ENCODE measurements at places on chromosomes 1 and 21.
A peak's percentile ranks its signal among the peaks of the same experiment; 100 is the strongest.

- DNase-seq, result no peak
These were observed 8.7 kb upstream of the KCNK1 start for GRCh38 chr1:233605205-233605604.

DNA sequence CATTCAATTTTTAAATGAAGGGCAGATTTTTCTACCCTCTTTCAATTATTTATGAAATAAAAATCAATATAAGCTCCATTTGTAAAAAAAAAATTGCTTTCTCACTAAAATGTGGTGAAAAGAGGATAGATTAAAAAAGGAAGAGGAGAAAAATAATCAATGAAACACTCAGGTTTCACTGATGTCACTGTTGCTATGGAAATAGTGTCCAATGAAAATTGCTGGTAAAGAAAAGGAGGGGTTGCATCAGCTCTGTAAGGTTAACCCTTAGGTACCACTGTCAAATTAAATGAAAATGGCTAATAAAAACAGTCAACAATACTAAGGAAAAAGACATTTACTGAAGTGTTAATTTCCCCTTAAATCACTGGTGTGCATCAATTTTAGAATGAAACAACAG is 91.6 kb upstream of the TTC39A start:
- peak; percentile 9 for DNase-seq

DNA sequence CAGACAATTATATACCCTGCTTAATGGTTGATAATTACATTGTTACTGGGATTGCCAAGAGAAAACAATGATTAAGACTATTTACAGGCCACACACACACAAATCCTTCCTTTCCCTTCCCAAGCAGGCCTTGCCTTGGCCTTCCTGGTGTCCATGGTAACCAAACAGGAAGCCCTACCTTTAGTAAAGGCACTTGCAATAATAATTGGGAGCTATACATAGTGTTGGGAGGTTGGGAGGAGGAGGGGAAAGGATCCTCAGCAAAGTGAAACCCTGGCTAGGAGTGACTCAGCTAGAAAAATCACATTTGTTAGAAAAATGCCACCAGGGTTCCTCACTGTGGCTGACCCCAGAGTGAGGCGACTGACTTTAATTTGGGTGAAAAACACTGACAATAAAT is 122.3 kb upstream of the ADAR start:
- DNase-seq, result no peak

GRCh38 chr1:83791821-83792437 is 207.0 kb downstream of the TTLL7 start:
- DNase-seq, result no peak

DNA sequence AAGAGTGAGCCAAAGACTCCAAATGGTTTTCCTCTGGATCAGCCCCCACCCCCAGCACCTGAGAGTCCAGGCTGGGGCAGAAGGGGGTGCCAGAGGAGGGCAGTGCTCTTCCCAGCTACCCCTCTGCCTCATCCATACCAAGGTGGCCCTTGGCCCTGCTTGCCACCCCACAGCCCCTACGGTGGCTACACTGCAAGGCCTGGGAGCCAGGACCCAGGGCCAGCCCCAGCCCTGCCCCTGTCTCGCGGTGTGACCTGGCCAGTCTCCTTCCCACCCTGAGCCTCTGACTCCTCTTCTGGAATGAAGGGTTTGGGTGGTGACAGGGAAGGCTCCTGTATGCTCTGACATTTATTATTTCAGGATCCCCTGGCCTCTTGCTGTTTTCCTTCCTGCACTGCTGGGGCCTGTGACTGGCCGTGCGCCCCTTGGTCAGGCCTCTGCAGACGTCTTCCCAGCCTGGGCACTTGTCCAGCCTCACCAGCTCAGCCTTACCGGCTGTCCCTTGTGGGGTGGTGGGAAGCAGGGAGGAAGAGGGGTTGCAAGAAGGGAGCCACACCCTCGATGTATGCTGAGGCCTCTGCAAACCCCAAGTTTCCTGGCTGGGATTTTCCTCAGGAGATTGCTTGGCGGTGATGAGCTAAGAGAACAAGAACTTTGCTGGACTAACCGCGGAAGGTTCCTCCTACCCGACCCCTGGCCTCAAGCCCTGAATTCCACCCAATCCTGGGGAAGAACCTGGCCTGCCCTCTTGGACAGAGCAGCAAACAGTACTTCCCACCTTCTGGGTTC is 13.5 kb downstream of the ASAP3 start:
- DNase-seq, result no peak

GRCh38 chr1:160208557-160209320 is 3.6 kb downstream of the PEA15 start:
- DNase-seq, result no peak

DNA sequence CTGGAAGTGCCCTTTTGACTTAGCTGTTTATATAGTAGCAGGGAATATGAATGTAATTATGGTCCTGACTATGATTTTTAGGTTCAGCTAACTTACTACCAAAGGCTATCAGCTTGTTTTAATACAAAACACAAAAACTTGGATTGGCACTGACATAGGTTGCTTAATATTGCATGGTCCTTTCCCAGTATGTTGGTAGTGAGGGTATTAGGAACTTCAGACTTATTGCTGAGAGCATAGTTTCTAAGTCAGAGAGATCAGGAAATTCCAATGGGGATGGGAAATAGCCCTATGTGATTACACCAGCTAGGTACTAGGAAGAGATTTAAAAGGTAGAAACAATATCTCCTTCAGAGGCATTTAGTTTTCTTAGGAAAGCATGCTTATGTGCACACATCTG is 7.7 kb downstream of the ARID1A start:
- no peak for DNase-seq

- peak; percentile 98 for DNase-seq
These were observed at the start of gene APOBEC4 for GRCh38 chr1:183652547-183653461. APOBEC4 (minus strand) TSS chr1:183653316; CDS start chr1:183648781, 4,535 bp downstream.

GRCh38 chr1:229839800-229840199 is 213.8 kb downstream of the URB2 start:
- no peak for DNase-seq

DNA sequence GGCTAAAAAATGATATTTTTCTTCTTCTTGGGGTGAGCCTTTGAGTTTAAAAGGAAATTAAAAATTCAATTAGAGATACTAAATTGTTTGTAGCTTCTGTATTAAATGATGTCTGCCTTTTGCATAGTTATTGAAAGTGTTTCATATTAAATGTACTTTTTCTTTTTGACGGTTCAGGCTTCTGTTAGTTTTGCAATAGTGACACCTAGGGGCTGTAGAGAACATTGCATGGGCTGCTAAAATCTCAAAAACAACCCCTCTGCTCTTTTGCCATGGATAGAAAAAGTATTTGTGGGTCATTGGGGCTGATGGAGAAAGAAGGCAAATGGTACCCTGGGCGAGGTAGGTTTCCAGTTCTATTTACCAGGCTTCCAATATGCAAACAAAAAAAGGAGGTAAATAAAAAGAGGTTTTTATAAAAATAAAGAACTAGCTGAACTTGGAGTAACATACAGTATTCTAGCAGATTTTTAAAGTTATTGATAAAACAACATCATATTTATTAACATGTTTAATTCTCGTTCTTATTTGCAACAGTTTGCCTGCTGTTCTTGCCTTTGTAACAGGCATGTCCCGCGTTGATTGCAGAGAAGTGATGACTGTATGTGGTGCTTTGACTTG is 115.4 kb upstream of the HOOK1 start:
- DNase-seq, result no peak

- DNase-seq, result no peak
These were observed 12.6 kb upstream of the RSPO1 start for GRCh38 chr1:37647281-37647680.

GRCh38 chr1:159282118-159282517 is 20.0 kb upstream of the FCER1A start:
- DNase-seq, result no peak

- no peak for DNase-seq
These were observed 199.3 kb upstream of the TMEM51 start for GRCh38 chr1:14954210-14954609.

DNA sequence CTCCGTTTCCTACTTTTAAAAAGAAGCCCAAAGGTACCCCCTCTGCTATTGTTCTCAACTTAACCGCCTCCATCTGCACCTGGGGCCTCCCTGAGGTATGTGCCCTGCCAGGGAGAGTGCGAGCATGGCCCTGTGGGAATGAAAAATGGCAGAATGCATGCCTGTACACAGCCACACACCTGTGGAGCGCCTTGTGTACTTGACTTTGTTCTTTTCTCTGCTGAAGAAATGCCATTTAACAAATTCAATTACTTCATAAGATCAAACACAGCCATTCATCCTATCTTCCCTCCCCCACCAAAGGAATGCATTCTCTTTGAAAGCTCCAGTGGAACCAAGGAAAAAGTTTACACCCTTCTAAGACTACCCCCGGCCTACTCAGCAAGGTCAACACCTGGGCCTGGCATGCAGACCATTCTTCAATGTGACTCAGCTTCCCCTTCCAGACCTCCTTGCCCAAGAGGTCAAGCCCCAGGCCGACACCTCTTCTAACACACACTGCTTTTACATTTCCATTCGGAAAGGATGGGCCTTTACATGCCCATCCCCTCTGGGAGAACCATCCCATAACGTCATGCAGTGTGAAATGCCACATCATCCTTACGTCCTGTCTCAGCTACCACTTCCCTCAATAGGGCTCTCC is 123.7 kb downstream of the SMYD2 start:
- no peak for DNase-seq

DNA sequence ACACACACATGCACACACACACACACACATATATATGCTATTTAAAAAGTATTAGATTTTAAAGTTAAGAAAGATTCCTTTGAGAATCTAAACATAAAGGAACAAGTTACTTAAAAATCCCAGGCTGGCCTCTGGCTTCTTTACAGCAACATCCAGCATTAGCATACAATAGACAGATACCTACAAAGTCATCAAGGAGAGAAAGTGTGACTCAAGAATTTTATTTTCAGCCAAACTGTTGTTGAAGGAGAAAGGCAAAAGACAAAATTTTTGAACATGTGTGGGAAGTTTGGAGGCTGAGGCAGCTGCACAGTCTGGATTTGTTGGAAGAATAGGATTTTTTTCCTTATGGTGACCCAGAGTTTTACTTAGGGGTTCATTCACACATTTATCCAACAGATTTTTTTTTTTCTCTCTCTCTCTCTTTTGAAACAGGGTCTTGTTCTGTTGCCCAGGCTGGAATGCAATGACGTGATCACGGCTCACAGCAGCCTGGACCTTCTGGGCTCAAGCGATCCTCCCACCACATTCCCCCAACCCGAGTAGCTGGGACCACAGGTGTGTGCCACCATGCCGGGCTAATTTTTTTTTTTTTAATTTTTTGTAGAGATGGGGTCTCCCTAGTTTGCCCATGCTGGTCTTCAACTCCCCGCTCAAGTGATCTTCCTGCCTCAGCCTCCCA is 24.0 kb upstream of the SPOCD1 start:
- DNase-seq, result no peak

GRCh38 chr1:86435327-86435726 is 11.4 kb downstream of the CLCA2 start:
- DNase-seq, result no peak

GRCh38 chr1:185279571-185279970 is 37.5 kb downstream of the IVNS1ABP start:
- DNase-seq, result no peak

DNA sequence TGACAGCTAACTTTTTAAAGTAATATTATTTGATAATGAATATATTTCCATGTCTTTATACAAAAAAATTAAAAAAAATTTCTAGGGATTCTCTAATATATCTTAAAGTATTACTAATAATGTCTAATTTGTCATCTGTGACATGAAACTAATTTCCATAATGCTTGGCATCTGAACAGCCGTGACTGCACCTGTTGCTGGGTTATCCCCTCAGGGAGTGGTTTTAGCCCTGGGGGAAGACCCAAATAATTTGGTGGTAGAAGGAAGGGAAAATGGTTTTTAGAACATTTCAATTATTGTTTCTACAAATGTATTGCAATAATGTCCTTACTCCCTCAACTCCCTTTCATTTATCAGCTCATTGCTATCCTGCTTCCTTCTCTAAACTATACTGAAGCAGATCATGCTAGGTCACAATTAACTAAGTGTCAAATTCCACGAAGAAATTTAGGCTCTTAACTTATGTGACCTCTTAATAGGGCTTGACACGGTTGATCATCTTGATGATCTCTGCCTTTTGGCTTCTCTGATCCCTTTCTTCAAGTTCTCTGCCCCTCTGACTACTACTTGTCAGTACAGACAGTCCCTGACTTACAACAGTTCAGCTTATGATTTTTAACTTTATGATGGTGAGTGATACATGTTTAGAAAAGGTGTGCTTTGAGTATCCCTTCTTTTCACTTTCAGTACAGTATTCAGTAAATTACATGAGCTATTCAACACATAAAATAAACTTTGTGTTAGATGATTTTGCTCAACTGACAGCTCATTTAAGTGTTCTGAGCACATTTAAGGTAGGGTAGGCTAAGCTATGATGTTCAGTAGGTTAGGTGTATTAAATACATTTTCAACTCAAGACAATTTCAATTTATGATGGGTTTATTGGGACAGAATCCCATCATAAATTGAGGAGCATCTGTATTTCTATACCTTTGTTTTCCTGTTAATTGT is 26.4 kb upstream of the DPH5 start:
- no peak for DNase-seq

GRCh38 chr1:229266274-229266673 is 4.6 kb upstream of the RAB4A start:
- no peak for DNase-seq

- no peak for DNase-seq
These were observed 659.9 kb downstream of the USP25 start for GRCh38 chr21:16389643-16390042.

DNA sequence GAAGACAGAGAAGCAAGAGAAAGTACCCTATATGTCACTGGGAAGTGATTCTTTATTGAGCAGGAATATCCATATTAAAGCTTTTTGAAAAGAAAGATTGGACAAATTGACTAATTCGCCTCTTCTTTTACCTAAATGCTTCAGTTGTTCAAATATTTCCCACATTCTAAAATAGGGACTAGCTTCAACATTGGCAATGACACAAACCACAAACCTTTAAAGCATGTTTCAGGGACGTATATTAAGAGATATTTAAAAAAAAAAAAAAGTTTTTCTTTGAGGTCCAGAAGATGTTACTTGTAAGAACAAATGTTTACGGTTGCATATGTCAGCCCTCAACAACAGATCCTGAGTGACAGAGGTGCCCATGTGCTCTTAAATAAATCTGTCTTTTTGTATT is 235.0 kb upstream of the NFIA start:
- no peak for DNase-seq

DNA sequence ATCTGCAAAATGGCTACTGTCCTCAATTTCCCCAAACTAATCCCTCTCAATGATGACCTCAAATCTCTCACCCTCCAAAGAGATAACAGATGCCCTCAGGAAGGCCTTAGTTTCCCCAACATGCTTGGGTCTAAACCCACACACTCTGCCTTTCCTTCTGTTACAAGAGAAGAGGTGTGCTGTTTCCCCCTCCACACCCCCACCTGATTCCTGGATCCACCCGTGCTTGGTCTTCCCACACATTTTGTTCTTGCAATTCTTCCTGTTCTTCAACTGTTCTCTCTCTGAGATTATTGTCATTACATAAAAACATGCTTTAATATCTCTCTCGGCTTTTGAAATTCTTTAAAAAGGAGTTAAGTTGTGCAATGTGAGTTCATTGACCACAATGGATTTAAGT is 5.7 kb upstream of the CBR3 start:
- DNase-seq, result no peak

- DNase-seq, result no peak
These were observed 649.7 kb upstream of the NEGR1 start for GRCh38 chr1:72932025-72932424.
